Activated CD4-positive, CD25-positive, alpha-beta regulatory T cell treated with anti-CD3 and anti-CD28 coated beads, Interleukin-2, amount 50 U/mL, for 72 hours (primary cell): ENCODE measurements at places on chromosomes 6 and 20.

GRCh38 chr6:10256113-10256690 lies 158.7 kb downstream of the TFAP2A start:
- no peak for DNase-seq

DNA sequence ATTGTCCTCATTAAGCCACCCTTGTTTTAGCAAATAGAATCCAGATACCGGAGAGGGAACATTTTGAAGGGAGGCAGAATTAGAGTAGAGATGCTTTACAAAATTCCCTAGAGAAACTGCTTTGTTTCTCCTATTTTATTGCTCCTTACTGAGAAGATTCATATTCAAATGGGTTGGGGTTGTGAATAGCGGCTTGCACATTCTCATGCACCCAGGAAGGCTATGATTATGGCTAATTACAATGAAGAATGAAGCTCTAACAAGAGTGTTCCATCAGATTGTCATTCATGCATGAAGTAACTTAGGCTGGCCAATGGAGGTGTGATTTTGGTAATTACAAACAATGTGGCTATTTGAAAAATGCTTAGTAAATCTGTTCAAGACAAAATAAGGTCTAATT lies 129.6 kb downstream of the PACRG start:
- DNase-seq = no peak

DNA sequence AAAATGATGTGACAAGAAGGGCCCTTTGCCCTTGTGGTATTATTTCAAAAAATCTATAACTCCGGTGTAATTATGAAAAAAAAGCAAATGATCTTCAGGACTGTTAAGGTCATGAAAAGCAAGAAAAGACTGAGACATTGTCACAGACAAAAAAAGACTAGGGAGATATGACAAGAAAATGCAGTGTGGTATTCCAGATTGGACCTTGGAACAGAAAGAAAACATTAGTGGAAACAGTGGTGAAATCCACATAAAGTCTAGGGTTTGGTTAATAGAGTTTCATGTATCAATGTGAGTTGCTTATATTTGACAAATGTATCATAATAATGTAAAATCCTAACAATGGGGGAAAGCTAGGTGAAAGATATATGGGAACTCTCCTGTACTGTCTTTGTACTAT lies 26.8 kb upstream of the SLC17A3 start:
- DNase-seq = no peak

DNA sequence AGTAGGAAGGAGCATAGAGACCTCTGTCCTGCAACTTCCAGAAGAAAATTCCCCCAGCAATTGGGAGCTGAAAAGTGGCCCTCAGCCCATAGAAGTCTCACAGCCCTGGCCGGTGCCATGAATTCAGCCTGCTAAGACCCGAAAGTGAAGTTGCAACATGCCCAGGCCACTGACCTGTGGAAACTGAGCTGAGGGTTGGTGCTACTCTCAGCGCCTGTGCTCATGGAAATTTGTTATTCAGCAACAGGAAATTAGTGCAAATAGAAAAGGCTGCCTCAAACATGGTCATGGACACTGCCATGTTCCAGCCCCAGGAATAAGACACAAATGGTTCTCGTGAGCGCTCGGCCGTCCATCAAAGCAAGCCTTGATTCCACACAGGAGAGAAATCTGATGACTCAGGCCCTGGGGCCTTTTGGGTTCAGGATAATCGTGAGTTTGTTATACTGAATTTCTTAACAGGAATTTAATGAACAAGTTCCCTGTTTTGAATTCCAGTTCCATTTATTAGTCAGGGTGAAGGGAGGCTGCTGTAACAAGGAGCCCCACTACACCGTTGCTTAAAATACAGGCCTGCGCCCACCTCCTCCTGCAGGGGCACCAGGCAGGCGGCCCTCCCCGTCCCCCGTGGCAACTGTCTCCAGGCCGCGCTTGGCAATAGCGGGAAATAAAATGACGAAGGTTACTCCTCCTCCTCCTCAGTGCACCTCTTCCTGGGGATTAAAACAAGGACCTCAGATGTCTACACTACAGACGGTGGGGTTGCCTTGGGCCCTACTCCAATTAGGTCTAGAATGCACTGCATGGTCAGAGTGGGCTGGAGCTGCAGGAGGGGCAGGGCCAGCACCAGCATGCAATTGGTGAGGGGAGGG lies 152.9 kb downstream of the ERMARD start:
- DNase-seq = no peak
